A549 (cell line): ENCODE measurements at places on chromosomes 2 and 18.
A peak's percentile ranks its signal among the peaks of the same experiment; 100 is the strongest.

DNA sequence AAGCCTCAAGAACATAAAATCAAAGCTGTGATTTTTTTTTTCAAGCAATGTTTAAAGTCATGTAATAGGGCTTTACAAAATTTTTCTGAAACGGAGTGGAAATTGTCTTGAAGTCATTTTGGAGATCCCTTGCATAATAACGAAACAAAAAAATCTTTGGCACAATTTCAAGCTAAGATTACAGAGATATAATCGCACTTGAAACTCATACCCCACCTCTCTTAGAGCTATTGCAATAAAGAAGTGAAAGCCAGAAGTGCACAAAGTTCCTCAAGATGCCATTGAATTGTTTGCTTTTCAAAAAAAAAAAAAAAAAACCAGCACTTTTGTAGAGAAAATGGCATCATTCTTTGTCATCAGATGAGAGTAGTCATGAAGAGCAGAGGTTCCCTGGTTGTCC lies 152.3 kb downstream of the PAX3 start:
- DNase-seq = no peak

- no peak for DNase-seq
These were observed 183.4 kb downstream of the GALR1 start for GRCh38 chr18:77433076-77433475.

- DNase-seq = no peak
These were observed 13.4 kb upstream of the BOK start for GRCh38 chr2:241545106-241545505.

DNA sequence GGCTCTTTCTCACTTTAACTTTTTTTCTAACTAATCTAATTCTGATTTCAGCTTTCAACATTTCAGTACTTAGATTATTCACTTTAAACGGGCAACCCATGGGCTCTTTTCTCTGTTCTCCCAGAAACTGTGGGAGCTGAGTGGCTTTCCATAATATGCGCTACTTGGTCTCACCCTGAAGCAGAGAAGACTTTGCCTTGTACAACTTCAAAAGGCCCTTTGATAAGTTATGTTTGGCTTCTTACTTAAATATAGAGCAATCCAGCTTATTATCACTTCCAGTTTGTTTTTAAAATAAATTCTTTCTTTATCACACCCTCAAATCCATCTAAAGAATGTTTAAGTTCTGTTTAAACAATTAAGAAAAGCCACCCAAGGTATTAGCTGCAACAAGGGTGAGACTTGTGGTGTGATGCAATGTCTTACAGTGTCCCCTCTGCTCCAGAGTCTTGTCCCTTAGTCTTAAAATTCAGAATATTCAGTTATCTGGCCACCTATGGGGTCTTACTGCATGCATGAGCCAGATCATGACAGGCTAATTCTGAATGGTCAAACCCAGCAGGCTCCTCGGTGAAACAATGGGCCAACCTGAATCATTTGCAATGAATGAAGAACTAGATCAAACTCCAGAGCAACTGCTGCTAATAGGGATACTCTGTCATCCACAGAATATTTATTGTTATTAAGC lies 38.8 kb downstream of the GCG start:
- no peak for DNase-seq

DNA sequence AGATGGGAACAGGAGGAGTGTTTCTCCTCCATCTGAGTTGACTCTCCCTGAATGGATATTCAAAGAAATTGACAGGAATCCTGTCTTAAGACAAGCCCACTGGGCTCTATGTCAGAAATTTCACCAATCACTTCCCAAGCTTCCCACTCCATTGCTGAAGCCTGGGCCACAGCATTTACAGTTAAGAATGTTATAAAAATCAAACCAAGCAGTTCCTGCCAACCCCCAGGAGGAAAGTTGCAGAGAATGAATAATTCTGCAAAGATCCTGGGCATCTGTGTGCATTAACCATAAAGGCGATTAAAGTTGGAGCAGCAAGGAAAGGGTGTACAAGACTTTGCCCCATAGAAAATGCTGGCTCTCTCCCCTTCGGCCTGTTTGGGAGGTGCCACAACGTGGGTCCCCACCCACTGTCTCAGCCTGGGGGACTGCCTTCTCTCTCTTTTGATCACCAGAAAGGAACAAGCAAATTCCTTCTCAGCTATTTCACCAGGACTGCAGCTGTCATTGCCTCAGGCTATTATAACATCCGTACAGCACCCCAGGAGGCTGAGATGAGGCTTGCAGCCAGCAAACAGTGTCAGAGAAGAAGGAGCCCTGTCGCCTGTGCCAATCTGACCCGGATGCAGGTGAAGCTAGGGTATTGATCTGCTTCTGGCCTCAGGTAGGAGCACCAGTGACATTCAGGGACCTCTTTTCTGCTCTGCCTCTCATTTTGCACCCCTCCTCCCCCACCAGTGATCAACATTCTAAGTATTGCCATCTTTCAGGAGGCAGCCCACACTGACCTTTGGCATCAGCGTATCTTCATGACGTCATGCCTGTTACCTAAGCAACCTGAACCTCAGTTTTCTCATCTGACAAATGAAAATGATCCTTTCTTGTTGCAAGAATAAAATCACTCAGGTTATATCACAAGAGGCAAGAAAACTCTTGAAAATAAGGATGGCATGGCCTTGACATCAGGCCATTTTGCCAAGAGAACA lies 219.0 kb downstream of the SH3BP4 start:
- DNase-seq = peak; percentile 86

- DNase-seq = no peak
These were observed 70.8 kb downstream of the RTN4 start for GRCh38 chr2:54979321-54980044.

DNA sequence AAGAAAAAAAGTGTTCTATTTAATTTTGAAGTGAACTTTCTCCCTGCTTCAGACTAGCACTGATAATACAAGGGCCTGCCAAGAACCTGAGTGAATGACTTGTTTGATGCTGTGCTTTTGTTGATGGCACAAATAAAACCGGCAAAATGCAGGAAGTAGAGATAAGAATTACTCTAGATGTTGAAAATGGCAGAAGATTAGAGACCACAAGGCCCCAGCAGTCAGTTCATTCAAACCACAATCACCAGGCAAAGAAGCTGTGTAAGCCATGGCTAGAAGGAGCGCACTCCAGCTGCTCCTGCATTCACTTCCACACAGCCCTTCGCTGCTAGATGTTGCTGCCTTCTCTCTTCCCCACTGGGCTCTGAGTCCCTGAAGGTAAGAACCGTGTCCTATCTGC lies 297.1 kb downstream of the AGPS start:
- no peak for DNase-seq

DNA sequence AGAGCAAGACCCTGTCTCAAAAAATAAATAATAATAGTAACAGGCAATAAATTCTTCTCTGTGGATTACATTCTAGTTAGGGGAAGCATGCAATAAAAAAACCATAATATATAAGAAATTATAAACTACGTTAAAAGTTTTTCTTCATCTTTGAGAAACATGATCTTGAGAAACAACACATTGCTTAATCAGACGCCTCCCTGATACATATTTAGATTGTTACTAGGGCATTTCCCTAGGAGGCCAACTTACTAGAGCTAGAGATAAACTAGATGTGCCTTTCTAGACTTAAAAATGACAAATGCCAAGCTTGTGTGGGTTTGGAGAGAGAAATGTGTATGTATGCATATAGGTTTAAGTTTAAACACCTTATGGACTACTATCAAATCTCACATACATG lies 76.3 kb upstream of the GALNT5 start:
- DNase-seq = no peak

DNA sequence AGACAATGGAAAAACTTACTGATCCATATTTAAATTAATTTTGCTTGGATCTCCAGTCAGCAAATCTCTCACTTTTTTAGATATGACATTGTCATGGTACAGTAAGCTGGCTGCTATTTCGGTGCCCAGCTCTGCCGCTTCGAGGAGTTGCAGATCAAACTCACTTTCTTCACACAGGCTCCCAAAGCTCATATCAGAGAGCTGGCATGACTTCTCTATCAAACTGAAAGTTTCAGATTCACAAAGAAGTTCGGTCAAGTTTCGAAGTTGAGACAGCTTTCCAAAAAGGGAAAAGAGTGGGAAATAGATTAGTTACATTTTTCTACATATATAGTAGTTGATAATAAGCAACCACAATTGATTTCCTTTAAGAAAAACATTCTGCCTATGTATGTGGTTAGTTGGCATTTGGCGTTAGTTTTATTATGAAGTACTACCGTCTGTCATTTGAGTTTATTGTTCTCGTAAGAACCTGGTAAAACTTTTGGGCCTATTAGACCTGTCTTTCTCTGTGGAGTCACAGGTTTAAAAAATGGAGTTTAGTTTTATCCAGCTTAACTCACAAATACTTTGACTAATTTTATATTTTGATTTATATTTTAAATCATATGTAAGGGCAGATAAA lies 118.8 kb downstream of the ABCA12 start:
- DNase-seq = no peak
